ENCODE measurements at places on chromosomes 2 and 18.

GRCh38 chr2:108632332-108633160 is 86.7 kb upstream of the RANBP2 start:
- DNase-seq = no peak

- no peak for DNase-seq
Observed at GRCh38 chr2:100757621-100758394, 62.1 kb upstream of the NPAS2 start.

DNA sequence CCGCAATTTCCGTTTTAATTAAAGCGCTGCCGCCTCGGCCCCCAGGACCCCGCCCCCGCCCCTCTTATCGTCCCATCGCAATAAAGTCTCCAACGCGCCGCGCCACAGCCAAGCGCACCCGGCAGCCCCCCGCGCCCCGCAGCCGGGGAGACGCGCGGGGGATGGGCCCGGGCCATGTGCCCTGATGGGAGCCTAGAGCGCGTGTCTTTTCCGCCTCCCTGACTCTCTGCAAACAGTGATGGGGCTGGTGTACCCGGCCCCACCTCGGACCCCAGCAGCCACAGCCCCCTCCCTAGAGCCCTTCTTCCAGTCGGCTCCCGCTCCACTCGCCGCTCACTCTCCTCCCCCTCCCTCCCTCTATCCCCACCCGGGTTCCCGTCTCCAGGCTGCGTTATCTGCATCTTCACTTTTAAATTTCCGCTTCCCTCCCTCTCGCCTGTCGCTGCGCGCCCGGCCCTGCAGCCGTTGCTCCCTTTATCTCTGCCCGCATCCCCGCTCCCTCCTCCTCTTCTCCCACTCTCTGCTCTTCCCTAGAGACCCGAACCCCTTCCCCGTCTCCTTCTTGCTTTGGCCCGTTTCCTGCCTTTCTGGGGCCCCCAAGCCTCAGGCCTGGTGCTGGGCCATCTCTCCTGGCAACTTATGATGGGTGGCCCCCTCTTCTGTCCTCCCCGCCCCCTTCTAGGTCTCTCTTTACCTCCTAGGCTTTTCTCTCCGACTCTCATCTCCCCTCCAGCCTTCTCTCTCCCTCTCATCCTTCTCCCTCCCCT is 524 bp upstream of the FEV start:
- DNase-seq = peak; percentile 2

- DNase-seq = no peak
Observed at GRCh38 chr2:112540906-112541305, 1.4 kb upstream of the POLR1B start.

DNA sequence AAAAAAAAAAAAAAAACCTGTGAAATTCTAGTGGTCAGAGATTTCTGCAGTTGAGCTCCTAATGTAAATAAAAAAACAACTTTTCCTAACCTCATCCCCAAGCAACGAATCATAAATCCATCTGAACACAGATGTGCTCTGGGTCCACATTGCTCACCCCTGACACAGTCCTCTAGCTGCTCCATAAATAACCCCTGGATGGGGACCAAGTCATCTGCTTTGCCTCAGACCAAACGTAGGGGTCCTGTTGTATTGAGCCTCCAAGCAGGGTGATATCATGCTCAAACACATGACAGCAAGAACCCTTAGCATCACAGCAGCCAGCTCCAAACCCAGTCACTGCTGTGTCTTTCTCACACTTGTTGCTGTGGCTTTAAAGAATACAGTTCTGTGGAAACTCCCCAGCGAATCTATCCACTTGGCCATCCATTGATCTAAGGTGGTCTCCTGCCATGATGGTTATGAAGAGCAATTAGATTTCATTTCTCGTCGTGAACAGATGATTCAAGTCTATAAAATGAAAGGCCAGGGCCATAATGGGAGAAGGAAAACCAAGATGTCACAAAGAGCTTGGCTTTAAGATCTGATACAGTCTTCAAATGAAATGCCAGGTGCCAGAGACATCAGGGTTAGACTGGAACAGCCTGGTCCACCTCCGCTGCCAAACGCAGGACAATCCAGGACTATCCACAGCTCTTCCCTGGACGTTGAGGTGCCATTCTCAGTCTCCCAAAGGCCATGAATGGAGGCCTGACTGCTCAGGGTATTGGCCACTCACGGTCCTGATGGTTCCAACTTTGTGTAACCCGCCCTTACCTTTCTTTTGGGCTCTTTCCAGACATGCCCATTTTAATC is 39.0 kb downstream of the TBC1D8 start:
- DNase-seq = no peak

- DNase-seq = no peak
Observed at GRCh38 chr18:4510711-4511110, 55.6 kb upstream of the DLGAP1 start.

GRCh38 chr2:38038682-38039081 is 37.3 kb downstream of the CYP1B1 start:
- no peak for DNase-seq

- no peak for DNase-seq
Observed at GRCh38 chr2:156473445-156473844, 37.3 kb downstream of the GPD2 start.

All from MM.1S (cell line).